ENCODE measurements at places on chromosomes 5 and 9. TPM values are rescaled to one million over a fixed set of nuclear protein-coding genes. Genes with fewer than 3 reads are reported as not detected.

GRCh38 chr5:142544946-142545649 is 140.8 kb downstream of the FGF1 start:
- no peak overlapping the region for H3K4me3 ChIP-seq
- no peaks in the 10 kb centered on the region for H3K36me3 ChIP-seq
- H3K27me3 ChIP-seq, result no peaks in the 10 kb centered on the region

GRCh38 chr9:16877256-16877655 is 6.8 kb upstream of the BNC2 start:
- H3K27ac ChIP-seq, result no peak overlapping the region
- no peak overlapping the region for H3K4me3 ChIP-seq
- no peak for DNase-seq
- no peaks in the 10 kb centered on the region for H3K36me3 ChIP-seq
- H3K4me1 ChIP-seq, result no peaks in the 10 kb centered on the region
- no peaks in the 10 kb centered on the region for H3K27me3 ChIP-seq

GRCh38 chr9:10387282-10387681 is 225.5 kb downstream of the PTPRD start:
- no peak overlapping the region for H3K27ac ChIP-seq
- H3K4me3 ChIP-seq, result no peak overlapping the region
- no peaks in the 10 kb centered on the region for H3K36me3 ChIP-seq
- no peaks in the 10 kb centered on the region for H3K27me3 ChIP-seq

- no peaks in the 10 kb centered on the region for H3K27me3 ChIP-seq
- no peak overlapping the region for H3K4me3 ChIP-seq
- no peak for DNase-seq
- H3K4me1 ChIP-seq, result peaks cover 82% of the 10 kb centered on the region
- H3K36me3 ChIP-seq, result peaks cover 41% of the 10 kb centered on the region
- peak overlapping the region; percentile 32 for H3K27ac ChIP-seq
Observed at GRCh38 chr9:95101326-95101725, 216.2 kb downstream of the FANCC start.

GRCh38 chr9:137342482-137342881 is 40.4 kb upstream of the NRARP start:
- H3K27me3 ChIP-seq, result no peaks in the 10 kb centered on the region
- H3K27ac ChIP-seq, result no peak overlapping the region
- H3K4me3 ChIP-seq, result no peak overlapping the region
- H3K36me3 ChIP-seq, result no peaks in the 10 kb centered on the region

- no peak overlapping the region for H3K4me3 ChIP-seq
- H3K4me1 ChIP-seq, result no peaks in the 10 kb centered on the region
- no peaks in the 10 kb centered on the region for H3K27me3 ChIP-seq
- peaks cover 62% of the 10 kb centered on the region for H3K36me3 ChIP-seq
- no peak for DNase-seq
Observed at GRCh38 chr5:72908664-72909063, 47.2 kb upstream of the FCHO2 start.

DNA sequence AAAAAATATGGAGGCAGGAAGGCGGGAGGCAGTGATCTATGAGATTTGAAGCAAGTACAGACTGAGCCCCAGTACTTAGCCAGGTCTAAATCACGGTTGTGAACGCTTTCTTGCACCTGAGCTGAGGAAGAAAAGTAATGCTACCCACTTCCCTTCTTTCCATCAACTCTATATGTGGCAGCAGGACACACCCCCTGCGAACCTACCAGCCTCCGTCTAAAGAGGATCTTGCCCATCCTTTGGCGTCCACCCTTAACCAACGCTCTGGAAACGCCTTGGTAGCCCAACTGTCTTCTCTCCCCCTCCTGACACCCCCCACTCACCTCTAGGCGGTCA is 545 bp downstream of the HMGCS1 start:
- H3K36me3 ChIP-seq, result no peaks in the 10 kb centered on the region
- peak overlapping the region; percentile 91 for H3K27ac ChIP-seq
- H3K27me3 ChIP-seq, result no peaks in the 10 kb centered on the region

GRCh38 chr9:85215961-85216360 is 525.8 kb downstream of the AGTPBP1 start:
- H3K4me3 ChIP-seq, result no peak overlapping the region
- no peaks in the 10 kb centered on the region for H3K4me1 ChIP-seq
- H3K27ac ChIP-seq, result no peak overlapping the region
- no peak for DNase-seq

DNA sequence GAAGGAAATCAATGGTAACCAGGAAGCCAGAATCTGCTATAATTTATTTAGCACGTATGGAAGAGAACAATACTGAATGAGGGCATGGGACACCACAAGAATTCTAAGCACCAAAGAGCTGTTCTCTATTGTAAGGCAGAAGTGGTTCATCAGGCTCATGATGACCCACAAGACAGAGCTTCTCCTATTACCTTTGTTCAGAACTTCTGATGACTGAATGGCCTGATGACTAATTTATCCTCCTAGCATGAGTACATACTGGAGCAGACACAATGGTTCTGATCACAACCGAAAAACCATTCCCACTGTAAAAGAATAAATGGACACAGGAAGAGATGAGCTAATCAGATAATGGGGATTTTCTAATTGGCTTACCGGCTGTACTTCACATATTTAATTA is 329.8 kb upstream of the PDE4D start:
- no peaks in the 10 kb centered on the region for H3K36me3 ChIP-seq
- H3K4me1 ChIP-seq, result no peaks in the 10 kb centered on the region
- no peaks in the 10 kb centered on the region for H3K27me3 ChIP-seq

DNA sequence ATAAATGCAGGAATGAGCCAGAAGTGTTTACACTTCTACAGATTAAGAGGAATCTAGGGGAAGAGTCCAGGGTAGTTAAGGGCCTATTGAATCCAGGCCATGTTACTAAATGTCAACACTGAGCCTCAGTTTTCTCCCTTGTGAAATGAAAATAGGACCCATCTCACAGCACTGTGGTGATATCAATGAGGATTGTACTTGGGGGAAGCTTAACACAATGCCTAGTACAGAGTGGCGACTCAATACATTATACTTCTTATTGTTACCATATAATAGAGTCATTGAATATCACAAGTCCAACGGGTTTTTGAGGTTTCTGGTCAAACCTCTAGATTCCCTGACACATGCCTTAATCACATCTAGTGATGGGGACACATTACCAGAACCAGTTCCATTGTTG is 4.6 kb downstream of the TRUB2 start:
- no peak overlapping the region for H3K27ac ChIP-seq
- H3K4me3 ChIP-seq, result no peak overlapping the region
- no peaks in the 10 kb centered on the region for H3K4me1 ChIP-seq
- no peaks in the 10 kb centered on the region for H3K27me3 ChIP-seq
- H3K36me3 ChIP-seq, result peaks cover 42% of the 10 kb centered on the region

GRCh38 chr9:28120184-28120583 is 546.9 kb upstream of the C9orf72 start:
- no peak for DNase-seq
- H3K4me1 ChIP-seq, result no peaks in the 10 kb centered on the region
- H3K4me3 ChIP-seq, result no peak overlapping the region
- H3K27ac ChIP-seq, result no peak overlapping the region

GRCh38 chr9:13957089-13957488 is 356.9 kb downstream of the NFIB start:
- H3K4me1 ChIP-seq, result no peaks in the 10 kb centered on the region
- H3K36me3 ChIP-seq, result no peaks in the 10 kb centered on the region
- no peak for DNase-seq
- no peak overlapping the region for H3K4me3 ChIP-seq
- H3K27me3 ChIP-seq, result no peaks in the 10 kb centered on the region

GRCh38 chr5:172862165-172862801 is 28.2 kb downstream of the ERGIC1 start:
- no peak overlapping the region for H3K4me3 ChIP-seq
- peak overlapping the region; percentile 90 for H3K27ac ChIP-seq
- H3K27me3 ChIP-seq, result no peaks in the 10 kb centered on the region
- DNase-seq, result no peak
- no peaks in the 10 kb centered on the region for H3K36me3 ChIP-seq

DNA sequence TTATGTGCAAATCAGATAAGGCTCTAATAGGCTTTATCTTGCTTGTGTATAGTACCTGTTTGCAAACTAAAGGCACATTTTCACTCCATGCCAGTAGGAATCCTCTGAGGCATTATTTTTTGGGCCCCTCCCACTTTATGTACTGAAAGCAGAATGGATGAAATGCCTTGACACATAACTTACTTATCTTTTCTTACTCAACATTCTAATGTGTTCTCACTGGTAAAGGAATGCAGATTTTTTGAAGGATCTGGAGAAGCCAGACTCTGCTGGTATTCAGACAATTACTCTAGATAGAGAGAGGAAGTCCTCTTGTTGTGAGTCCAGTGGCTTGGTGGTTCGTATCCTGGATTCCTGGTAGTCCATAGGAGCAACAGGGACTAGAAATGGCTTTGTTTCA is 336.7 kb downstream of the CCDC171 start:
- DNase-seq, result no peak
- no peaks in the 10 kb centered on the region for H3K27me3 ChIP-seq
- H3K4me1 ChIP-seq, result no peaks in the 10 kb centered on the region
- no peak overlapping the region for H3K4me3 ChIP-seq
- H3K36me3 ChIP-seq, result no peaks in the 10 kb centered on the region
- H3K27ac ChIP-seq, result no peak overlapping the region

DNA sequence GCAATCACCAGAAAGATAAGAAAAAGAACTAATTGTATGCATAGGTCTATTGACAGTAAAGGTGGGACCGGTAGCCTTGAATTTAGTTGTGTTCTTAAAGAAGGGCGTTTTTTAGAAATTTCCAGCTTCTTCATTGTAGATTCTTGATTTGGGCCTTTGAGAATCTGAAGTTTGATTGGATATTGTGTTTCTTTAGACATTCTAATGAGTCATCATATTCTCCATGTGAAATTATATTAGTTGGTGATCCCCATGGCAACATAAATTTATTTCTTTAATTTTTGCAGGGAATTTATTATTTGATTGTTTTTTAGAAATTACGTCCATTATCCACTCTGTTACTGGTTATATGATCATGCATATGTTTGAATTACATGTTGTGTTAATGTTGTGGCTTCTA is 63.6 kb downstream of the MAN2A1 start:
- H3K27me3 ChIP-seq, result no peaks in the 10 kb centered on the region
- H3K36me3 ChIP-seq, result no peaks in the 10 kb centered on the region
- DNase-seq, result no peak
- no peak overlapping the region for H3K27ac ChIP-seq

DNA sequence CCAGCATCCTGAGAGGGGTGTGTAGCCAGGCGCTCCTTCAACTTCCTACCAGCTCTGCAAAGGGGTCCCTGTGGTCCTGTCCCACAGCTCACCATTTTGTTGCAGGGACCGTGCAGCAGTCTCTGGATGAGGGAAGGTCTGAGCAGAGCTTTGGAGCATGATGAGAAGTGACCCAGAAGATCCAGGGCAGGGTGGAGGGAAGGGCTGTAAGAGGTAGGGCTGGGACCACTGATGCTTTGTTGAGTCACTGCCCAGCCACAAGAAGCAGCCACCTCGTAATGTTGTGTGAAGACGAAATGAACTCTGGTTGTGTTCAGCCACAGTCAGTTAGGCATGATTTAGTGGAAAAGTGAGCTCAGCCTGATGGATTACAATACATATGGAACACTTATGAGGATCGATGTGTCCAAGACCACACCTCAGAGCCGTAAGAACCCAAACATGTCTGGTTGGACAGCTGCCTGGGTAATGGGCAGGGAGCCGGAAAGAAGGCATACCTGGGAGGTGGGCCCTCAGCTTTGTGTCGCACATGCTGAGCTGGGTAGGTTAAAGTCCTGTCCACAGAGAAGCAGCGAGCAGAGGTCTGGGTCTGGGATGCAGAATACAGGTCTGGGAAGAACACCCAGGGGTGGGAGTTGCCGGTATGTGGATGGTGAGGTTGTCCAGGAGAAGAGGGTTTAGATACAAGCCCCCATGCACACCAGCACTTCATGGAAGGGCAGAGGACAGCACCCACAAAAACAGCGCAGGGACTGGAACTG is 250.1 kb downstream of the GADD45G start:
- H3K4me3 ChIP-seq, result no peak overlapping the region
- no peaks in the 10 kb centered on the region for H3K4me1 ChIP-seq
- H3K27me3 ChIP-seq, result no peaks in the 10 kb centered on the region
- H3K36me3 ChIP-seq, result no peaks in the 10 kb centered on the region
- peak; percentile 40 for DNase-seq
- no peak overlapping the region for H3K27ac ChIP-seq

- no peaks in the 10 kb centered on the region for H3K27me3 ChIP-seq
- no peak for DNase-seq
- no peak overlapping the region for H3K4me3 ChIP-seq
- H3K27ac ChIP-seq, result no peak overlapping the region
- H3K4me1 ChIP-seq, result no peaks in the 10 kb centered on the region
Observed at GRCh38 chr5:179802207-179802883, 4.3 kb downstream of the MGAT4B start.

DNA sequence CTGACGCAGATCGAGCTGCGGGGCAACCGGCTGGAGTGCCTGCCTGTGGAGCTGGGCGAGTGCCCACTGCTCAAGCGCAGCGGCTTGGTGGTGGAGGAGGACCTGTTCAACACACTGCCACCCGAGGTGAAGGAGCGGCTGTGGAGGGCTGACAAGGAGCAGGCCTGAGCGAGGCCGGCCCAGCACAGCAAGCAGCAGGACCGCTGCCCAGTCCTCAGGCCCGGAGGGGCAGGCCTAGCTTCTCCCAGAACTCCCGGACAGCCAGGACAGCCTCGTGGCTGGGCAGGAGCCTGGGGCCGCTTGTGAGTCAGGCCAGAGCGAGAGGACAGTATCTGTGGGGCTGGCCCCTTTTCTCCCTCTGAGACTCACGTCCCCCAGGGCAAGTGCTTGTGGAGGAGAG is 4.6 kb upstream of the PHYHD1 start:
- H3K27ac ChIP-seq, result peak overlapping the region; percentile 83
- H3K4me3 ChIP-seq, result no peak overlapping the region
- H3K4me1 ChIP-seq, result no peaks in the 10 kb centered on the region
- peaks cover 24% of the 10 kb centered on the region for H3K36me3 ChIP-seq
- H3K27me3 ChIP-seq, result no peaks in the 10 kb centered on the region
- DNase-seq, result peak; percentile 70

GRCh38 chr9:93155716-93156474 is 21.8 kb upstream of the NINJ1 start:
- no peak overlapping the region for H3K4me3 ChIP-seq
- peaks cover 13% of the 10 kb centered on the region for H3K4me1 ChIP-seq
- no peak for DNase-seq
- H3K36me3 ChIP-seq, result no peaks in the 10 kb centered on the region
- H3K27ac ChIP-seq, result no peak overlapping the region
- no peaks in the 10 kb centered on the region for H3K27me3 ChIP-seq

DNA sequence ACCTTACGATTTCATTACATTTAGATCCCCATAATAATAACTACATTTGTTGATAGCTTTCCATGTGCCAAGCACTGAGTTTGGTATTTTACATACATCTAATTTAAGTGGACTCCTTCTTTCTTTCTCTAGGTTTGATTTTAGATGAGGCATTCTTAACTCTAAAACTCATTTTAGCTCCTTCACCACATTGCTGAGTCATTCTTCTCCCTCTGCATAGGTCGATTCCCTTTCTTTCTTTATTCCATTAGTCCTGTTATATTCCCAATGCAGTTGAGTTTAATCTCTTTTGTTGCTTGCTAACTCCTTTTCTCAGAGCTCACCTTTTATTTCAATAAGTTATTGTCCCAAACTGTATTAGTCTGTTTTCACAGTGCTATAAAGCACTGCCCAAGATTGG is 329.8 kb downstream of the TAF11L14 start:
- H3K4me3 ChIP-seq, result no peak overlapping the region
- no peak for DNase-seq
- H3K36me3 ChIP-seq, result no peaks in the 10 kb centered on the region
- no peaks in the 10 kb centered on the region for H3K4me1 ChIP-seq
- H3K27me3 ChIP-seq, result no peaks in the 10 kb centered on the region

- peaks cover 16% of the 10 kb centered on the region for H3K4me1 ChIP-seq
- H3K4me3 ChIP-seq, result peak overlapping the region; percentile 94
- DNase-seq, result no peak
- H3K27me3 ChIP-seq, result no peaks in the 10 kb centered on the region
- H3K36me3 ChIP-seq, result peaks cover 24% of the 10 kb centered on the region
Observed at GRCh38 chr9:128828719-128829452, 708 bp downstream of the SPOUT1 start.

FGF1 gene
- total RNA-seq, result 47.9 TPM

GHR gene
- 10.8 TPM for total RNA-seq

PCDHB2 gene
- 1.8 TPM for total RNA-seq

SLC23A1 gene
- not detected for total RNA-seq

RMRP gene
- total RNA-seq, result 431 TPM

TPPP gene
- total RNA-seq, result 15.7 TPM
